Left ventricle myocardium inferior (tissue), 1 donor: ENCODE measurements at places on chromosomes 1 and 21.

DNA sequence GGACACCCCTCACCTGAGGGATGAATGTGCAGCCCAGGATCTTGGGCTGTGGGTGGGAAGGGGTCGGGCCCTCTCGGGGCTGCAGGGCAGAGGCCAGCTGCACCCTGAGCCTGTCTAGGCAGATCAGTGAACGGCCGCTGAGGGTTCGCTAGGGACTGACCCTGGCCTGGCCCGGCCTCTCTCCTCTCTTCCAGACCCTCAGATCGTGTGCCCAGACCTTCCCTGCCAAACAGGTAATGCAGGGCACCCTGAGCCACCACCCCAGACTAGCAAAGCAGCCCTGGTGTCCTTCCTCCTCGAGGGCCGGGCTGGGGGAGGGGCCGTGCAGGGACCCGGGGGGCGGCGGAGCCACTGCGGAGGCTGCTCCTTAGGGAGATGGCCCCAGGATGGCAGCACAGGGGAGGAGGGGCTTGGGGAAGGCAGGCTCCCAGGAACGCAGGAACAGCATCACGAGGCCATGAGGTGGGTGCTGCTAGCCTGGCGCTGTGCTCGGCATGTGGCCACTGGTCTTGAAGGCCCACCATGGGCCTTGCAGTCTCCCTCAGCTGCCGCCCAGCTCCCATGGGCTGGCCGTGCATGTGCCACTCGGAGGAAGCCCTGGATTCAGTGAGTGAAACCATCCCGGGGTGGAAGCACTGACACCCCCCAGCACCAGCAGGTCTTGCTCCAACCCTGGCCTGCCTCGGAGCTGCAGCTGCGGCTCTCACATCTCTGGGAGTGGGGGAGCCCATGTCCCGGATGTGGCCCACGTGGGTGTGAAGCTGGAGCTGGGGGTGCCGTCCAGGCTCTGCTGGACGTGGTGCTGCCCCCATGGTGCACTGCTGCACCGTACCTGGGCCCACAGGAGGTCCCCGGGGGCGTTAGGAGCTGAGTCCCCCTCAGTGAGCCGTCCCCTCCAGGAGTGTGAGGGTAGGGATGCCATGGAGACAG lies 28.7 kb downstream of the COL6A2 start:
- DNase-seq, result no peak

DNA sequence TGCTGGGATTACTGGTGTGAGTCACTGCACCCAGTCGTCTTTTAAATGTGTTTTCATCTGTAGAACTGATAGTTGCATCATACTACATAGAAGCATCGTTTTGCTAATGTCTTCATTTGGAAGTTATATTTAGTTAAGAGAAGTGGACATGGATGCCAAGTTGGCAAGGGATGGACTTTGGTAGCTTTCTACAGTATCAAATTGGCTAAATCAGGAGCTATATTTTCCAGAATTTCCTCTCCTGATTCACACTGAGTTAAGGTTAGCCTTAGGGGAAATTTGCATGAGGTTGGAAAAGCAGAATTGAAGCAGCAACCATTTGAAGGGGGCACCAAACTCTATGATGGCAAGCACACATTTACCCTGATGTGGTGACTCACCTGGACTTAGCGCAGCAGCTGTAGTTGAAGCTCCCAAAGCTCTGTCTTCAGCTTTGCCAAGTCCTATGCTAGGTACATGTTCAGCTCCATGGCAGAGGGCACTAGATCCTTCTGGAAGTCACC lies 43.9 kb downstream of the DUSP10 start:
- no peak for DNase-seq

DNA sequence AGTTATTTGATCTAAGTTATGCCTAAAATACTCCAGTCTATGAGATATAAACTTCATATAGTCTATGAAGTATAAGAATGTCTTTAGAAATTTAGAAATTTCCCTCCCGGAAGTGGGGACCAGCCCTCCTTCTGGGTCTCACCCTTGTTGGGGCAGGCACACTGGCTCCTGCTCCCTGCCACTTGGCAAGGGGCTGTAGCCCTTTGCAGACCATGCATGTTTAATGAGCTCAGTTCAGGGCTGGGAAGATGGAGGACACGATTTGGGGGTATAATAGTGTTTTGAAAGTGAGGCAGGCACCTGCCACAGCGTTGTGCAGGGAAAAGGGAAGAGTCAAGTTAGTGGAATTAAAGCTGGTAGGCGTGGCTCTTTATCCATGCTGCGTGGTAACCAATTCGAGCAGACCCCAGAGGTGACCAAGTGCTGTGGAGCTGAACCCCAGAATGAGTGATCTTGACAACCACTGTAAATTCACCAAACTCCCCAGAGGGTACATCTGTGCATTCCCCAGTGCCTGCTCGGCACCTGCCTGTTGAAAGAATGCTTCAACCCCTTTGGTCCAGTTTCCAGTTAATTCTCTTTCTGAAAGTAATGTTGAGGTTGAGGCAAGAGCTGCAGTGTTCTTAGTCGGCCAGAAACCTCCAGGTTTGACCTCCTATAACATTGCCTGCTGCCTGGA lies 79.6 kb downstream of the DOP1B start:
- DNase-seq, result no peak

- no peak for DNase-seq
Measured at GRCh38 chr21:37700641-37701202, 215.5 kb downstream of the KCNJ6 start.

DNA sequence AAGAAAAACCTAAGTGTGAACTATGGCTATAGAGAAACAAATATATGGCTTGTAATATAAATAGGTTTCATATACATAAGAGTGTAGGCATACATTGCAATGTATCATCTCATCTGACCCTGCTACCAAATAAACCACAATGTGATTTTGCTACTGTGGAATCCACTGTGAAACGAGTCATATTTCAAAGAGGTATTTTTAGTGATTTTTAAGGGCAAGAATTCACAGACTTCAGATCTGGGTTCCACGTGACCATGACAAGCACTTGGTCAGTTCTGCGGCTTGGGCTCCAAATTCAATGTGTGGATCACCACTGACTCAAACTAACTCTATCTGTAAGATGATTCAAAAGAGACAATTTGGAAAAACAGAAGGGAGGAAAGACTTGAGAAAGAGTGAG lies 147.0 kb upstream of the ERG start:
- no peak for DNase-seq

- no peak for DNase-seq
Measured at GRCh38 chr1:24594328-24594598, 38.4 kb downstream of the NCMAP start.

DNA sequence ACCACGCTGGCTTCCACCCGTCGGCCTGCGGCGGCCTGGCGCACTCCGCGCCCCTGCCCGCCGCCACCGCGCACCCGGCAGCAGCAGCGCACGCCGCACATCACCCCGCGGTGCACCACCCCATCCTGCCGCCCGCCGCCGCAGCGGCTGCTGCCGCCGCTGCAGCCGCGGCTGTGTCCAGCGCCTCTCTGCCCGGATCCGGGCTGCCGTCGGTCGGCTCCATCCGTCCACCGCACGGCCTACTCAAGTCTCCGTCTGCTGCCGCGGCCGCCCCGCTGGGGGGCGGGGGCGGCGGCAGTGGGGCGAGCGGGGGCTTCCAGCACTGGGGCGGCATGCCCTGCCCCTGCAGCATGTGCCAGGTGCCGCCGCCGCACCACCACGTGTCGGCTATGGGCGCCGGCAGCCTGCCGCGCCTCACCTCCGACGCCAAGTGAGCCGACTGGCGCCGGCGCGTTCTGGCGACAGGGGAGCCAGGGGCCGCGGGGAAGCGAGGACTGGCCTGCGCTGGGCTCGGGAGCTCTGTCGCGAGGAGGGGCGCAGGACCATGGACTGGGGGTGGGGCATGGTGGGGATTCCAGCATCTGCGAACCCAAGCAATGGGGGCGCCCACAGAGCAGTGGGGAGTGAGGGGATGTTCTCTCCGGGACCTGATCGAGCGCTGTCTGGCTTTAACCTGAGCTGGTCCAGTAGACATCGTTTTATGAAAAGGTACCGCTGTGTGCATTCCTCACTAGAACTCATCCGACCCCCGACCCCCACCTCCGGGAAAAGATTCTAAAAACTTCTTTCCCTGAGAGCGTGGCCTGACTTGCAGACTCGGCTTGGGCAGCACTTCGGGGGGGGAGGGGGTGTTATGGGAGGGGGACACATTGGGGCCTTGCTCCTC lies 1.9 kb downstream of the OLIG2 start:
- no peak for DNase-seq

DNA sequence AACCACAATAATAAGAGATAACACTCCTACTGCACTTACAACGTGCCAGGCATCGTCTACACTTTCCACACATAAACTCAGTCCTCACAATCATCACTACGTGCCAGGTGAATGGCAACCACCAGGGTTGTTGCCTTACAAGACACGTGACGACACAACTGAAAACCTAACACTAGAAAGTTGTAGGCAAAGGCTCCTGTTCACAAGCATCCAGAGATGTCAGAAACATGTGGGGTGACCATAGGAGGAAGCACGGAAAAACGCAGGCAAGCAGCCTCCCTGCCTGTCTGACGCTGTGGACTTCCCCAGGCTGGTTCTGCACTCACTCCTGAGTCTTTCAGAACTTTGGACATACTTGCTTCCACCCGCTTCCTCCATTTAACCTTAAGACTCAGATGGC lies 7.0 kb downstream of the CAPZB start:
- DNase-seq, result no peak

DNA sequence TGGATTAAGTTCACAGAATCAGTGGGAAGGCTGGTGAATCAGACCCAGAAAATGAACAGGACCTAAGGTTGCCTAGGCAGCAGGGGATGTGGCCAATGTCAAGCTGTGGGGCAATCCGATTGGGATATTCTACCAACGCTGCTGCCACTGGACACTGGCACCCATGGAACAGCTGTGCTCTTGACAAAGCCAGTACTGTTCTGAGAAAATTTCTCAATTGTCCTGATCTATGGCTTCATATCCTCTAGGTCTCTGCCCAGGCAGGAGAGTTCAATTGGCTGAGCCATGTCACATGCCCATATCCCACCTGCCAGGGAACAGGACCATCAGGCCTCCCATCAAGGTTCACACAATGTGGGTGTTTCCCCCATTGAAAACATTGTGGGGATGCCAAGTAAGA lies 6.2 kb downstream of the TACSTD2 start:
- no peak for DNase-seq

DNA sequence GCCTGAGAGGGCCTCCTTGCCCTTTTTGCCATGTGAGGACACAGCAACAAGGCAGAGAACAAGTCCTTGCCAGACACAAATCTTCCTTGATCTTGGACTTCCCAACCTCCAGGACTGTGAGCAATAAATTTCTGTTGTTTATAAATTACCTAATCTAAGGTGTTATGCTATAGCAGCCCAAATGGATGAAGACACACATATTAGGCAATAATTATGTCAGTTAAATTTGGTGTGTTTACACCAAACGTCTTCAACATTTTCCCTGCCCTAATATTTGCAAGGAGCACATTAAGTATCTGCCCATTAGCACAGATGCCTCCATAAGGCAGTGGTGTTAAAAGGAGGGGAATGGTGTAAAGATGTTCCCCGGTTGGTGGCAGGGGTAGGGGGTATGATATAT lies 94.8 kb downstream of the ETS2 start:
- DNase-seq, result no peak

DNA sequence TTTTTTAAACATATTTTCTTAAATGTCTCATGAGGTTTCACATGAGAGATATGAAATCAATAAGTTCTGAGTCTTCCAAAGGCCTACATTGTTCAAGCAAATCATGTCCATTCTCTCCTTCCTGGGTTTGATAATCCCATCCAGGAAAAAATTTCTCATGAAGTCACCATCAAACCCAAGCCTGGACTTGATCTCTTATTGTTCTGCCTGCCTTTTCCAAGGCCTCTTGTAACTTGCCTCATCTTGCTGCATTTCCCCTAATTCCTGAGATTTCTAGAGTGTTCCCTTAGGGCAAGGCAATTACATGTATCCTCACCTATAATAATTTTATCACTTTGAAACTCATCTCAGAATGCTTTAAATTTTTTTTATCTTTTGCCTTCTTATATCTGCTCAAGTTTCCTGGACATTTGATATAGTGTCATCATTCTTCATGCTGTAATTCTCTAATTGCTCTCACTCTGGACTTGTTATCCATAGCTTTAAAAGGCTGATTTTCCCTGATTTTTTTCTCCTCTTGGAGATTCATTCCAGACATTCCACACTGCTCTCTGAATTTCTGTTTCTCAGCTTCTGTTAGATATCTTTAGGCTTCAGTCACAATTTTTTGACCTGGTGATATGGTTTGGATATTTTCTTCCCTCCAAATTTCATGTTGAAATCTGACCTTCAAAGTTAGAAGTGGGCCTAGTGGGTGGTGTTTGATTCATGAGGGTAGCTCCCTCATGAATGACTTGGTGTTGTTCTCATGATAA lies 126.4 kb downstream of the LRRC7 start:
- no peak for DNase-seq

- no peak for DNase-seq
Measured at GRCh38 chr1:202005958-202006357, 4.4 kb upstream of the ELF3 start.

DNA sequence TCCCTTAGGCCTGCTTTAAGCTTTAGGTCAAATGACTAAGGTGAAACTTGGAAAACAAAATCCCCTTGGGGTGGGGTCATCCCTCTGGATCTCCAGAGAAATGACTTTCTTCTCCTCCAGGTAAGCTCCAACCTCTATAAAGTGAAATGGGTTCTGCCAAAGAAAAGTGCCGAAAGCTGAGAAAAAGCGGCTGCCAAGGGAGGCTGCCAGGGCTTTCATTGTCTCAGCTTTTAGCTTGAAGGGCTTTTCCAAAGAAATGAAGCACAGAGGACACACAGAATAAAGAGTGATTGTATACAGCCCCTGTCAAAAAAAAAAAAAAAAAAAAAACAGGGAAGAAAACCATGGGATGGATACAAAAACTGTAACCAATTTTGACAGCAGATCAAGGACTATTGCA lies 126.9 kb downstream of the TGFBR3 start:
- DNase-seq, result no peak

- no peak for DNase-seq
Measured at GRCh38 chr1:26353210-26353859, 595 bp downstream of the CRYBG2 start.

GRCh38 chr1:46757956-46758528 lies 39.1 kb upstream of the EFCAB14 start:
- no peak for DNase-seq

GRCh38 chr21:34986561-34987500 lies 62.3 kb downstream of the RUNX1 start:
- no peak for DNase-seq
